HCEC 1CT (cell line): ENCODE measurements at places on chromosomes 5 and 9.

- no peak for DNase-seq
These were observed 6.4 kb downstream of the SLC6A3 start for GRCh38 chr5:1438871-1439270.

GRCh38 chr5:123264394-123264793 is 158.8 kb downstream of the CEP120 start:
- DNase-seq = no peak

GRCh38 chr5:171309276-171310211 is 496 bp downstream of the TLX3 start:
- DNase-seq = no peak

DNA sequence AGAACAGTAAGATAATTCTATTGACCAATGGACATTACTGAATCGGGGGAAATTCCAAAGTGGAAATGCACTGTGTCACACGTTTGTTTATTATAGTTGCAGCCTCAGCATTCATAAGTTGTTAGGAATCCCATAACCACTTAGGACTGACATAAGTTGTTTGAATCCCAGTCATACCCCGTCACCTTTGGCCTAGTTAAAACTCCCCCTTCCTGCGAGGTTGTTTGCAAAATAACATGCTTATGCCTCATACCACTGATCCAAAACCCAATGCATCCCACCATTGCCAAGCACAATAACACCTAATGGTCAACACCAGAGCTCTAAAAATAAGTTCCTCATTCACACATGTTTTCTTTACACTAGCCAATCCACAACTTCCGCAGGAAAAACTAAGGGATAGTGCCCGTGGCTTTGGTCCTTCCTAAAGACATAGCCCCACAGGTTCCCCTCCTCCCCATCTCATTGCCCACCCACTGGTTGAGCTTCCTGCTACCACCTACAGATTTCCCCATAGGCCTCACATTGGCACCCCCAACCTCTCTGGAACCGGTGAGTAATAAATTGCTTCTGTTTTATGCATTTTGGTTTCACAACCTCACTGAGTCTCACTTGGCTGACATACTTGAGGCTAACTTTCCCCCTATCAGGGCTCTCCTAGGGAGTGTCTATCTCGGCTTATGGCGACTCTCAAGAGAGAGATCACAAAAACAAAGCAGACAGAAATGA is 42.3 kb upstream of the MUSK start:
- DNase-seq = peak; percentile 98
